ENCODE measurements at places on chromosomes 11 and 22.

- DNase-seq: no peak
Observed at GRCh38 chr11:16912692-16913111, 101.5 kb downstream of the PLEKHA7 start.

- DNase-seq: no peak
Observed at GRCh38 chr22:48850658-48851287, 976.9 kb downstream of the BRD1 start.

DNA sequence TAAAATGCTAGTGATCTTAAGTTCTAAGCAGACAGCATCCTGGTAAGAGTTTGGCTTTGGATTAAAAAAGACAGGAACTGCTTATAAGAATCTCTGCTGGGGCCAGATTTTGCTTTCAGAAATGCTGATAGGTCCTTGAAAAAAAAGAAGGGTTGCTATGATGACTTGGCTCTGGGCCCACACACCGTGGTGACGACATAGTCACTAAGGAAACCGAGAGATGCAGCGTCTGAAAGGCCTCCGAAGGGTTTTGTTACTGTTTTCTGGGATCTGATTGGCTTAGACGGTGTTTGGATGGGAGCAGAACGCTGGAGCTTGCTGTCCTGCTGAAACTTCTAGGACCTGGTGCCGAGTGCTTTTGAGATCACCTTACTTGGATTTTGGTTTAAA lies 8.4 kb downstream of the FAM118A start:
- peak; percentile 95 for DNase-seq

- no peak for DNase-seq
Observed at GRCh38 chr22:37000676-37001534, 18.3 kb downstream of the TST start.

GRCh38 chr11:50187220-50187619 lies 154.5 kb downstream of the OR4C45 start:
- no peak for DNase-seq

- DNase-seq: no peak
Observed at GRCh38 chr22:48445113-48445827, 1382.4 kb downstream of the BRD1 start.

DNA sequence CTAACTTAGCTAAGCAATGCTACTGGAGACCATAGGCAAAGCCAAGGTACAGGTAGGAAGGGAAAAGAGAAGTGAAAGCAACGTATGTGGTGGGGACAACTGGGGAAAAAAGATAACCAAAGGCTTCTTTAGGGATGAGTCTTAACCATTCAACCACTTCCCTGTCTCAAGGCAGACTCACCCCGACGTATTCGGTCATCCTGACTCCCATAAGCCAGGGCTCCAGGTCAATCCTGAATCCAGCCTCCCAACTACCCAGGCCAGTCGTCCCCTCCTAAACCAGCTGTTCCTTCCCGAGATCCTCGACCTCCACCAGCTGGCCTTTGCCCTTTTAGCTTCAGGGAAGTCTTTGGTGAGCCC lies 330 bp downstream of the ACP2 start:
- DNase-seq: no peak

DNA sequence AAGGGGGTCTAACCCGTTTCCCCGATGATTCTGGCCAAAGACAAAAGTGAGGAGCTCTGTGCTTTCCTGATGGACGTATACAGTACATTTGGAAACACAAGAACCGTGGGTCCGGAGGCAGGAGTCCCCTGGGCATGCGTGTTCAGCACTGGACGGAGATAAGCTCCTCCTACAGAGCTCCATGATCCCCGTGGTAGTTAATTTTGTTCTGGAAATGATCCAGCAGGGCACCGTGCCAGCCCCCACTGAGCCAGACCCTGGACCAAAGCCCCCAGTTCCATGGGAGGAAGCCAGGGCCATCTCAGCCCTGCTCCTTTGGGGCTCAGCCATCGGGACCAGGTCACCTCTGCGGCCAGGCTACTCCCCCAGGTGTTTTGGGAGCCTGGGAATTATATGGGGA lies 83.3 kb downstream of the TRMU start:
- no peak for DNase-seq

GRCh38 chr22:31933816-31934482 lies 10.4 kb upstream of the YWHAH start:
- DNase-seq: no peak

DNA sequence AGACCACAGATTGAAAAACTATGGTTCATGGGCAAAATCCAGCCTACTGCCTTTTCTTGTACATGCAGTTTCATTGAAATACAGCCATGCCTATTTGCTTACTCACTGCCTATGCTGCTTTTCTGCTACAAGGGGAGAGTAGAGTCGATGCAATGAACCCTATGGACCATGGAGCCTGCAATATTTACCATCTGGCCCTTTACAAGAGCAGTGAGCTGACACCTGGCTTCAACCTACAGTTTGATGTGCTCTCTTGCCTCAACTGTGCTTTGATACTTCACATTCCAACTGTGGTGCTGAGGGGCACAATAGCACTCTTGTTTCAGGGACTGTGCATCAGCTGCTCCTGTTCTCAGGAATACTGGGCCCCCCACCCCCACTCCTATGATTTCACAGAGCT lies 239.5 kb upstream of the SORL1-AS1 start:
- DNase-seq: no peak

DNA sequence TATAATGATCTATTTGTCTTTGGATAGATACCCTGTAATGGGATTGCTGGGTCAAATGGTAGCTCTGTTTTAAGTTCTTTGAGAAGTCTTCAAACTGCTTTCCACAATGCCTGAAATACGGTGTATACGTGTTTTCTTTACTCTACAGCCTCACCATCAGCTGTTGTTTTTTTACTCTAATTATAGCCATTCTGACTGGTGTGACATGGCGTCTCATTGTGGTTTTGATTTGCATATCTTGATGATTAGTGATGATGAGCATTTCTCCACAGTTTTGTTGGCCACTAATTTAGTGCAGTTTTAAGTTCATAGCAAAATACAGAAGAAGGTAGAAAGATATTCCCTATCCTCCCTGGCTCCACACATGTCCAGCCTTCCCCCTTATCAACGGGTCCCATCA lies 26.3 kb upstream of the VPREB1 start:
- DNase-seq: no peak

GRCh38 chr11:121555121-121555520 lies 102.4 kb upstream of the SORL1-AS1 start:
- no peak for DNase-seq

GRCh38 chr11:33435216-33435615 lies 178.0 kb downstream of the HIPK3 start:
- no peak for DNase-seq

GRCh38 chr11:85767246-85767945 lies 43.5 kb downstream of the SYTL2 start:
- no peak for DNase-seq

GRCh38 chr11:67270256-67271204 lies 4.3 kb downstream of the GRK2 start:
- no peak for DNase-seq

DNA sequence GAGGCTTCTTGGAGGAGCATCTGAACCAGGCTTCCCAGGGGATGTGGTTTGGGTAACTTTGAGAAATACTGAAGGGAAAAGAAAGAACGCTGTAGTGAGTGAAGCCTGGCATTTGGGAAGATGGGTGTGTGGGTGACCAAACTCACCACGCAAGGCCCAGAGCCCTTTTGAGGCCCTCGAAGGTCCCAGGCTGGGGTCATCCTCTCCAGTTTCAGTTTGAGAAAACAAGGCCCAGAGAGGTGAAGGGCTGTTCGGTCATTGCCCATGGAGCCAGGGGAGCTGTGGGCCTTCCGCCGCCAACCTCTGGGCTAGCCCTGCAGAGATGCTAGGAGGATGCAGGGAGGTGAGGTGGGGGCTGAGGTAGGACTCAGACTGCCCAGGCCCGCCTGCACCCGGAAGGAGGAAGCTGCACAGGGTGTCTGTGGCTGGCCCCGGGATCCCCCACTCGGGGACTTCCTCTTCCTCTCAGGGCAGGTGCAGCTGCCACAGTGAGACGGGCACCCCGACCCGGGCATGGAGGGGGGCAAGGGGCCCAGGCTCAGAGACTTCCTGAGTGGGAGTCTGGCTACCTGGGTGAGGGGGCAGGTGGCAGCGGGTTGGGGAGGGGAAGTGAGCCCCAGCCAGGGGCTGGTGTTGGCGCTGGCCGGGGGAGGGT lies at the start of gene CCDC88B:
Gene CCDC88B, plus strand, starts transcription at position 451 of the 655 bp plus-strand sequence. Its CDS starts 63 bp downstream, at position 514.
- no peak for DNase-seq

- no peak for DNase-seq
Observed at GRCh38 chr11:118634431-118635236, 27.2 kb downstream of the PHLDB1 start.

GRCh38 chr11:23973244-23973643 lies 523.6 kb upstream of the LUZP2 start:
- DNase-seq: no peak

DNA sequence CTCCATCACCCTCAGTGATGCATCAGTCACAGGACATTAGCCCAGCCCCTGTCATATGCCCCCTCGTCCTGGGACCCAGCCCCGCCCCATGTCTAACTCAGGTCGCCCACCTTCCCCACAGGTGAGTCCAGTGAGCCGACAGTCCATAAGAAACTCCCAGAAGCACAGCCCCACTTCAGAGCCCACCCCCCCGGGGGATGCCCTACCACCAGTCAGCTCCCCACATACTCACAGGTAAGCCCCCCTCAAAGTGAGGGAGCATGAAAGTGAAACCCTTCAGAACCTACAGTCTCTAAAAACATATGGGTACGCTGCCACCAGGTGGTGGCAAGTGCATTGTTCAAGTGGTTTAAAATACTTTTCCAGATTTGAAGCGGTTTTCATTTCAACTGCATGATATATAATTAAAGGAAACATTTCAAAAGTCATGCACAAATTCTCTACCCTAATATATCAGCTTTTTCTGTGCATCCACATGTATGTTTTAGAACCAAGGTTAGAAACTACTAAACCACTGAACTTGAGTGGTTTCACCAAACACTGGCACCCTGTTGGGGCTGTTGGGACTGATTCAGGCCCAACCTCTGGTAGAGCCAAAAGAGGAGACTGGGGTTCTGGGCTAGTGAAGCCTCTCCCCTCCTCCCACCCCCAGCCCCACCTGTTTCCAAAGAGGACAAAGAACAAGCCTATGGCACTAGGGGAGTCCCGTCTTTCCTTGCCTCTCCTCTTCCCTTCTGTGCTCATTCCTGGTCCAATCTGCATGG lies 17.3 kb downstream of the EPS8L2 start:
- peak; percentile 23 for DNase-seq

- DNase-seq: no peak
Observed at GRCh38 chr11:67311556-67312082, 8.3 kb downstream of the SSH3 start.

DNA sequence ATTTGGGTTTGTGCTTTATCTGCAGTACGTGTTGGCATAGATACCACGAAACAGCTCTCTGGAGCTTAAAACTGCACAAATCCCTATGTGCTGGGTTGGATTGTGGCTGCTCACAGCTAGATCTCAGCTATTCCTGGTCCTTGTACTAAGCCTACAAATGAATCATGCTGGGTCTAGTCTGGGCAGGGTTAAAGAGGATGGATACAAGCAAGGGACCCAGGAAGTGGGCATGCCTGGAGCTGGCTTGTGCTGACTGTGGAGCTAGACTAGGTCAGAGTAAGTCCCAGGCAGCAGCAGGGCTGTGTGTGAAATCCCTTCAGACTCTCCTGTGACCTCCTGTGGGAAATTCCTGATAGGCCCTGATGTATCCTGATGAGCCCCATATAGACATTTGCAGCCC lies 3.9 kb upstream of the E2F8 start:
- no peak for DNase-seq

- no peak for DNase-seq
Observed at GRCh38 chr22:25923914-25924313, 181.9 kb downstream of the MYO18B start.

- peak; percentile 42 for DNase-seq
Observed at GRCh38 chr11:49995565-49995964, 13.2 kb upstream of the OR4C12 start.

DNA sequence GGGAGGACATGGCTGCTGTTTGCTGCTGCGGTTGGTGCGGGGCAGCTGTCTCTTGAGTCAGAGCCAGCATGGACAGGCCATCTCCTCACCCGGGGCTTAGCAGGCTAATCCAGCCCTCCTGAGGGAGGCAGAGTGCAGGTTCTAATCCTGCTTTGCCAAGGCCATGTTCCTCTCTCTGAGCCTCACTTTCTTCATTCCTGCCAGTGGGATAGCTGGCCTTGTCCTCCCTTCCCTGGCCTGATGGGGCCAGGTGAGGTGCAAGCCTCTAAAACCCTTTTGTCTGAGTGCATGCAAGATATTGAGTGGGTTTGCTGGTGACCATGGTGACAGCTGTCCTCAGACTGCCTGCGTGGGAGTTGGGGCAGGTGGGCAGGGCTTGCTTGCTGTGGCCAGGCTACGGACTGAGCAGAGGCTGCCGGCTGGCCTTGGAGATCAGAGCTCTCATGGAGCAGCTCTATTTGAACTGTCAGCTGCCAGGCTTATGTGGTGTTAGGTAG lies 3.6 kb downstream of the USP35 start:
- no peak for DNase-seq

DNA sequence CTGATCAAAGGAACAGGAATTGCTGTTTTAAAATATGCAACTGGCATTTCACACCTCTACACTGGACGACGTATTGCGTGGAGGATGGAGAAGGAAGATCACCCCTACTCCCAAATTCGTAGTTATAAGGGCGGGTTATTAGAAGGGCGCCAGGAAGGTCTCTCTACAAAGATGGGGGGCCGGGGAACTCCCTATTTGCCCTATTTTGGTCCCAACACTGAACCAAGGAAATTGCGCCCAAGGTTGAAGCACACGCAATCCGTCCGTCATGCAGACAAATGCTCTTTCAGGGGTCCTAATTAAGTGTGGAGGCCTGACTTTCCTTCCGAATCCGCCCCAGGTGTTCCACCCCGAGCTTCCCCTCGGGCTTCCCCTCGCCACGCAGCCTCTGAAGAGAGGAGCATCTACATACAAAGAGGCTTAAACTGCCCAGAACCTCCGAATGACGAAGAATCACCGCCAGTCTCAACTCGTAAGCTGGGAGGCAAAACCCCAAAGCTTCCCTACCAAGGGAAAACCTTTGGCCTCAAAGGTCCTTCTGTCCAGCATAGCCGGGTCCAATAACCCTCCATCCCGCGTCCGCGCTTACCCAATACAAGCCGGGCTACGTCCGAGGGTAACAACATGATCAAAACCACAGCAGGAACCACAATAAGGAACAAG lies 396 bp downstream of the NPAT start:
- no peak for DNase-seq

- DNase-seq: no peak
Observed at GRCh38 chr11:567629-568292, 7.0 kb downstream of the RASSF7 start.

DNA sequence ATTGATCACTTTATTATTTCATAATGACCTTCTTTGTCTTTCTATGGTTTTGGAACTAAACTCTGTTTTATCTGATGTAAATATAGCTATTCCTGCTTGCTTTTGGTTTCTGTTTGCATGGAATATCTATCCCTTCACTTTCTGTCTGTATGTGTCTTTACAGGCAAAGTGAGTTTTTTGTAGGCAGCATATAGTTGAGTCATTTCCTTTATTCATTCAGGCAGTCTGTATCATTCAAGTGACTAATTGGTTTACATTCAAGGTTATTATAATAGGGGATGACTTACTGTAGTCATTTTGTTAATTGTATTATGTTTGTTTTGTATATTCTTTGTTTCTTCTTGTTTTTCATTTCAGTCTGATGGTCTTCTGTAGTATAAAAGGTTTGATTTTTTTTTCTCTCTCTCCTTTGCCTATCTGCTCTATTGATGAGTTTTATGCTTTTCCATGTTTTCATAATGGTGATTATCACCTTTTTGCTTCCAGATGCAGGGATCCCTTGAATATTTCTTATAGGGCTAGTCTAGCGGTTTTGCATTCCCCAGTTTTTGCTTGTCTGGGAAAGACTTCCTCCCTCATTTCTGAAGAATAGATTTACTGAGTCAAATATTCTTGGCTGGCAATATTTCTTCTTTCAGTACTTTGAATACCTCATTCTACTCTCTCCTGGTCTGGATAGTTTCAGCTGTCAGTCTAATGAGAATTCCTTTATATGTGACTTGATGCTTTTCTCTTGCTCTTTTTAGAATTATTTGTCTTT lies 50.4 kb downstream of the GDPD4 start:
- DNase-seq: no peak
